Right lung (tissue), 10 donors: ENCODE measurements at places on chromosomes 2 and 18.

- DNase-seq, result no peak
Observed at GRCh38 chr2:25692143-25692542, 18.8 kb upstream of the DTNB start.

GRCh38 chr18:79518028-79518682 lies 122.4 kb downstream of the NFATC1 start:
- DNase-seq, result no peak

DNA sequence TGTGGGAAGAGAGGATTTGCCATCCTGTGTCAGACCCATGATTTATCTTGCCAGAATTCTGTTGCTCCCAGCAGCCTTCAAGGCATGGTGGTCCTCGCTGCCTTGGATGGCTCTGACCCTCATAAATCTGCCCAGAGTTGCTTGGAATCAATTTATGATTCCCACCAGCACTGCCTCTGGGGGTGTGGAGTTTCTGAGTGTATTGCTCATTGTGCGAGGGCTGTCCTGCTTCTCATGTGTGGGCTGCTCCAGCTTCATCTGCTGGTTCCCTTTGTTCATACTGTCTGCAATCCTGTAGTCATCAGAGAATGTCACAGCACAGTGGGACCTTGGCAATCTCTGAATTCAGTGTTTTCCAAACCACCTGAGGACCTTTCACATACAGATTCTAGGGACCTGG lies 139.8 kb downstream of the CLIP4 start:
- no peak for DNase-seq

DNA sequence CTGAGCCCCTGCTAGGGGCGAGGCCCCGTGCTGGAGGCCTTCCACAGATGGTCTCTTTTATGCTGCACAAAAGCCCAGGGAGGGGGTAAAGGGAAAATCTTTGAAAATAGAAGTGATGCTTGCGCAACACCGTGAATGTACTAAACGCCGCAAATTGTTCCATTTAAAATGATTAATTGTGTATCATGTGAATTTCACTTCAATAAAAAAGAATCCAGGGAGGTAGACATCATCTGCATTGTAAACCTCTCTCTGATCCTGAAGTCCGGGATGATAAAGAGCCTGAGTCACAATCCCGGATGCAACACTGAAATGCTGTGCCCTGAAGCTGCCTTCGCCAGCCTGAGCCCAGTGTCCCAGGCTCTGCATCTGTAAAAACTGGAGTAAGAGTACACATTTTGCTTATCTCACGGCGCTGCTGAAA lies 107.7 kb upstream of the PPP1CB start:
- no peak for DNase-seq
